Left renal cortex interstitium (tissue), 4 donors: ENCODE measurements at places on chromosomes 4 and X.

DNA sequence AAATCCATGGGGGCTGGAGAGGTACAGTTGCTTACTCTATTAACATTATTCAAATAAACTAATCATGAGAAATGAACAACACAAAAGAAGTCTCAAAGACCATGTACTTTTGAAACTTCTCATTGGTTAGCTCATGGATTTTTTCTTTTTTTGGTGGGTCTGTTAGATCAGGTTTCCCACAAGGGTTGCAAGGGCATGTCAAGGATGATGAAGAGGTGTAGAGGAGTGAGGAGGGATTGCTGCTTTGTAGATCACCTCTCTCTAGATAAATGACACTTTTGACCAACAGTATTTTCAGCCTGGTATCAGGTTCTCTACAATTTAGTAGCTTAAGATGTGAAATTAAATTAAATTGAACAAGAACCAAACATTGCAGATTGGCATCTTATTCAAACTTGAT is 417.9 kb upstream of the AGA start:
- peak; percentile 4 for DNase-seq

DNA sequence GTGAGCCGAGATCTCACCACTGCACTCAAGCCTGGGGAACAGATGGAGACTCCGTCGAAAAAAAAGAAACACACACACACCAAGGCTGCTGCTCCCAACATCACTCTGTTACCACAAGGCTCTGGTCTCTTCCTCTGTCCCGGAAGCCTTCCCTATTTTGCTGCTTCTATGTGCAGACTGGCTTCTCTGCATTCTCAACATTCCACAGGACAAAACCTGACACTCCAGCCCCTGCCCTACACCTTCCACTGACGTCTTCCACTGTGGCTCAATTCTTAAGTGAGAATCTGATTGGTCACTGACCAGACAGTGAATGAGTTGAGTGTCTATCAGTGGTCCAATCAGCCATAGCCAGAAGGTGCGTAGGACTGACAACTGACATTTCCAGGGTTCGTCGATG is 5.9 kb downstream of the ODAPH start:
- no peak for DNase-seq

GRCh38 chrX:153908219-153908860 is 3.9 kb downstream of the AVPR2 start:
- DNase-seq = no peak

DNA sequence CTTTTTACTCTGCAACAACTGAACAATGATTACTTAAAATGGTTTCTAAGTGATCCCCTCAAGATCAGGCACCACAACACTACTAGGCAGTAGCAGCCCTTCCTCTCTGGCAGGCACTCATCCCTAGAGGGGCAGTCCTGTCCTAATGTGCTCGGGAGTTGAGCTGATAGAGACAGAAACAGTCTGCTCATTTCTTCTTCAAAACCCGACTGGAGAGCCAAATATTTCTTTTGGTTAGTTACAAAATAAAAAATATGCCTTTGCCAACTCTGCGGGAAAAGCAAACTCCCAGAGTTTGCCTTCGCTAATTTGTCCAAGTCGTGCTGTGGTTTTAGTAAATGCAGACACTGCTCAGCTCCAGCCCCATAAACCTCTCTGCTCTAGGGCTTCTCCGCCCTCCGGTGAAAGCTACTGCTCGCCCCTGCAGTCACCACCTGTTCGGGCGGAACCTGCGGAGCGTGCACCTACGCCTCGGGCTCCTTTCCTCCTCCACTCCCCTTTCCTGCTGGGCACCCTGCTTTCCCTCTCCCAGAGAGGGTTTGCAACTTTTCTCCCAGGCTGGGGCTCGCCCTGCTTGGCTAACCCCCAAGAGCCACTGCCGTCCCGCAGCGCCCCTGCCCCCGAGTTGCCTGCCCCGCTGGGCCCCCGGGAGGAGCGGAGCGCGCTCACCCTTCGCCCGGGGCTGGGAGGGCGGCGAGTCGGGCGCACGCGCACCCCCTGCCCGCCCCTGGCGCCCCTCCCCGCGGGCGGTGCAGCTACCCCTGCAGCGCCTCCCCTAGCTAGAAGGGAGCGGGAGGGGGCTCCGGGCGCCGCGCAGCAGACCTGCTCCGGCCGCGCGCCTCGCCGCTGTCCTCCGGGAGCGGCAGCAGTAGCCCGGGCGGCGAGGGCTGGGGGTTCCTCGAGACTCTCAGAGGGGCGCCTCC is at the start of gene NPNT:
TSS of gene NPNT (plus strand) at position 812 of the 923 bp plus-strand sequence. CDS start 182 bp downstream, outside the sequence.
- peak; percentile 38 for DNase-seq

DNA sequence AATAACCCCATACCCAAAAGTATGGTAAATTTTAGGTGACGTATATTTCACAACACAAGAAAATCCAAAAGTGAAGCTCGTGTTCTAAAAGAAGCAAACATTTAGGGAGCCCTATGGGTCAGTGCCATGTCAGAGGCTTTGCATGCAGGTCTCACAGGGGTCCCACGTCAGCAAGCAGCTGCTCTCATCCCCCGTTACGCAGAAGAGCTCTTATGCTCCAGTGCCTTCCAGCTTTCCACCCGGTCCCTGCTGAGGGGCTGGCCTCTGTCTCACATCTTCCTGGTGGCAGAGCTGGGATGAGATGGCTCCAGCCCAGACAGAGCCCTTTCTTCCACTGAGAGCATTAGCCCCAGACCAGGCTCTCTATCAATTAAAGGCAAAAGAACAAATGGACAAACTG is 82.0 kb downstream of the IRF2 start:
- no peak for DNase-seq

GRCh38 chr4:155899891-155900290 is 3.6 kb upstream of the TDO2 start:
- DNase-seq = no peak

GRCh38 chr4:102789317-102789717 is 28.5 kb upstream of the MANBA start:
- DNase-seq = no peak

DNA sequence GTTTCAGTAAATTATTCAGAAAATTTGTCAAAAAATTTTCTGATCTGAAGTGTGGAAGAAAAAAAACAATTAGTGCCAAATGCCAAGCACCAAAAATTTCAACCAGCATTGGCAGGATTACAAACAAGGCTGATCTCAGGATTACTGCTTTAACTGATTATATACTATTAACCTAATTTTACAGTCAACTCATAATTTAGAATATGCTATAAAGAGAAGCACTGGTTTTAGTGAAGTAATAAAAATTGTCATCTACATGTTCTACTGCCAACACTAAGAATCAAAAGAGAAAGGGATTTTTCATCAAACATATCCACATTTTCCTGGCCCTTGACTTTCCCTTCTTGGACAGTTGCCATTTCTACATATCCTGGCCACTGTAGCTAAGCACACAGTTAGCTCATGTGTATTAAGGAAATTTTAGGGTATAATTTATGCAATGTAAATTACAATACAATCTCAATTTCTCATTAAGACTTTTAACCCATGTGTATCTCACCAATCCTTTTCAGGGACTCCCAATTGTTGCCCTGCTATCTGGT is 33.8 kb downstream of the THOC2 start:
- DNase-seq = no peak

DNA sequence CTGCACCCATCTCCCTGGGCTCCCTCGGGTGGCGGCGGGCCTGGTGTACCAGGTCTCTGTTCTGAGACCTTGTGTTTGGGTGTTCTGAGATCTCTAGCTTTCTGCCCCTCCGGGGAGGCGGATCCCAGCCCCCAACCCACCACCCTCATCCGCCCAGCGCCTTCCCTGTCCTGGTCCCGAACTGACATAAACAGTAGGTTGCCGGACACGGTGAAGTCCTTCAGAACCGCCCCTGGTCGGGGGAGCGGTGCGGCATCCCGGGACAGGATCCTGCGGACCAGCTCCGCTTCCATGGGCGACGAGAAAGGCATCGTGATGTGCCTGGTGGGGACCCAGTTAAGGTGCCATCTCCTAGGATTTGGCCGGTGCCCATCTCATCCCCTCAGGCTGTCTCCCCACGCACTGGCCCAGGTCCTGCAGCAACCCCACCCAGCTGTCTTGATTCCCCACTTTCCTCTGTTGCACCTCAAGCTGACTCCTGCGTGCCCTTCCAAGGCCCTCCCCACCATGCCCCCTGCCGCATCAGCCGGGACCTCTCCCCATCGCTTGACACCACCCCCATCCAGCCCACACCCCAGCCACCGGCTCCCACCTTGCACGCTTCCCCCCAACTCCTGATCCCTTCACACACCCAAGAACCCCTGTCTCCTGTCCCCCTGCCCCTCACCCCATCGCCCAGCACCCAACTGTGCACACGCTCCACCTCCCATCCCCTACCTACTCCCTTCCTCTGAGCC is 900 bp downstream of the CTAG2 start:
- DNase-seq = no peak
